ENCODE measurements at places on chromosomes 13 and 19.
A peak's percentile ranks its signal among the peaks of the same experiment; 100 is the strongest.

DNA sequence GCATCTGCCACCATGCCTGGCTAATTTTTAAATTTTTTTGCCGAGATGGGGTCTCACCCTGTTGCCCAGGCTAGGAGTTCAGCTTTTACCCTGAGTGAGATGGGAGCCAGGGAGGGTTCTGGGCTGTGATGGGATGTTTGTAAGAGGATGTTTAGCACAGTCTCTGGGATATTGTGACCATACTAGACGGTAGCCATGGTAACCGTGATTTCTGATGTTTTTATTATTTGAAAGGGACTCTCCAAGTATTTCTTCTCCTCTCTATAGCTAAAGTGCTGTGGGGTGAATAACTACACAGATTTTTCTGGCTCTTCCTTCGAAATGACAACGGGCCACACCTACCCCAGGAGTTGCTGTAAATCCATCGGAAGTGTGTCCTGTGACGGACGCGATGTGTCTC, 10.4 kb downstream of the TSPAN16 start:
- DNase-seq = no peak

- DNase-seq = no peak
Measured at GRCh38 chr19:3499738-3500428, 591 bp downstream of the DOHH start.

GRCh38 chr19:12052091-12052496, 667 bp downstream of the ZNF878 start:
- no peak for DNase-seq

- DNase-seq = no peak
Measured at GRCh38 chr13:109781384-109782065, 4.9 kb downstream of the IRS2 start.

DNA sequence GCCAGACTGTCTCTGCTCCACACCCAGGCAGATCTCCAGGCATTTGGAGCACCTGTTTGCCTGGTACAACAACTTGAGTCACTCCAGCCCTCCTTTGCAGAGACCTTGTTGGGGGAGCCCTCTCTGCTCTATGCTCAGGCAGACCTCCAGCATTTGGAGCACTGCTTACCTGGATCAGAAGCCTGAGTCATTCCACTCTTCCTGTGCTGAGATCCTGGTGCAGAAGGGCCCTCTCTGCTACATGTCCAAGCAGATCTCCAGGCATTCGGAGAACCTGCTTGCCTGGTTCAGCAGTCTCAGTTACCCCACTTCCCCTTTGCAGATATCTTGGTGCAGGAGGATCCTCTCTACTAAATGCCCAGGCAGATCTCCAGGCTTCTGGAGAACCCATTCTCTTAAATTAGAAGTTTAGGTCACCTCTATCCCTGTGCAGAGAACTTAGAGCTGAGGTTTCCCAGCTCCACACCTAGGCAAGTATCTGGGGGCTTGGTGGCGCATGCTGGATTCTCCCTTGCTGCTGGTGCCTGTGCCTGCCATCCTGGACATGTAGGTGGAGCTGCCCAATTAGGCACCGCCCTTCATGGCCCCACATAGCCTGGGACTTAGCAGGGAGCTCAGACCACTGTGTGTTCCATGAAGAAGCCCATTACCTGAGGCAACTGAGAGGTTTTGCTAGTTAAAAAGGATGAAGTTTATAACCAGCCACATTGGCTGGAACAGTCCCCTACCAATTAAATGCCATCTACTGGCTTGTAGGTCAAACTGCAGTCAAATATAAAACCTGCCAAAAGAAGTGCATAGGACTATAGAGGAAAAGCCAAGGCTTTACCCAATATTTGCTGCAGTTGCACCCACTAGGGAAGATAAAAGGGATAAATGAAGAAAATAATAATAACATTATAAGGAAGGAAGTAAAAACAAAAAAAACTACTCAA, 97.6 kb upstream of the SLITRK6 start:
- DNase-seq = no peak

DNA sequence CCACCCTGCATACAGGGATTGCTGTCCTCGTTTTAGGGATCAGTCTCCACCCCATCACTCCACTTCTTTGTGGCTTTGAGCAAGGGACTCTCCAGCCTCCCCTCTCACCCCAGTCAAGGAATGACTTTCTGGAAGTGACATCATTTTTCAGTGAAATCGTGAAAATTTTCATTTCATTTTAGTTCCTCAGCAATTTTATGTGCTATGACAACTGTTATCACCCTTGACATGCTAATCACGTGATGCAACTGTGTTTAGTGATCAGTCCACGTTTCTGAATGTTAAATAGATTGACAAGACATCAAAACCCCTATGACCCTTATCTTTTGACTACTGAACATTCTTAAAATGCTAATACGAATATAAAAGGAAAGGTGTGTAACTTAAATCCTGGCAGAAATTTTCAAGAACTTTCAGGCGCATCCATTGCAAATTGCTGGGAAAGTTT, 8.0 kb downstream of the C19orf81 start:
- DNase-seq = no peak

GRCh38 chr13:94239135-94239534, 240.3 kb downstream of the DCT start:
- no peak for DNase-seq

GRCh38 chr13:80664950-80665349, 324.0 kb upstream of the SPRY2 start:
- DNase-seq = no peak

- no peak for DNase-seq
Measured at GRCh38 chr19:39192846-39193245, 3.9 kb upstream of the NCCRP1 start.

GRCh38 chr13:80245162-80245733, 95.7 kb downstream of the SPRY2 start:
- no peak for DNase-seq

DNA sequence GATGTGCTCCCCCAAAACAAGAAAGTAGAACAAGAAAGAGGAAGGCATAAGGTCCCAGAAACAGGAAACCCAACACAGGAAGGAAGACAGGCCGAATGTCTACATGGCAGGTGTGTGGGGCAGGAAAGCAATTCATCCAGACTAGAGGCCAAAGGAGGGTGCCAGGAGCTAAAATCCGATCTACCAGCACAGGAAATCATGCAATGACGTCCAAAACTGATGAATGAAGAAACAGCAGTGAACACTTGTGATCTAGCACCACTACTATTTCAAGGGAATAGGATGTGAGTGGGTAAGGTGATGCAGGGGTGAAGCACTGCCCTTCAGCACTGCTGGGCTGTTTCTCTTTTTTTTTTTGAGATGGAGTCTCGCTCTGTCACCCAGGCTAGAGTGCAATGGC, 59.1 kb downstream of the DOCK9 start:
- DNase-seq = no peak

GRCh38 chr13:97139691-97140090, 82.4 kb upstream of the MBNL2 start:
- DNase-seq = no peak

DNA sequence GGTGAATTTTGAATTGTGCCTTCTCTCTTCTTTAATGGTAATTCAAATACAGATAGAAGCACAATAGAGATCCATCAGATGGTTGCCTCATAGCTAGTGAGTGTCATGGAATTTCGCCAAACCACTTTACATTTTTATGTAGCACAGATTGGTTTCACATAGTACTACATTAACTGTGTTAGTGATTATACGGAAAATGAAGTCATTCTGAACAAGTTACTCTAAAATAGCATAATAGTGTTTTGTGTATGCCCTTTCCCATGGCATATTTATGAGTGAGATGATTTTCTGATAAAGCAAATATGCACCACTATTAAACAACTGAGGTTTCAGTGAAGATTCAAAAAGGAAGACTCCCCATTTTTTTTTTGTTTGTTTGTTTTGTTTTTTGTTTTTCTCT, 1623.5 kb downstream of the PCDH9 start:
- DNase-seq = no peak

- no peak for DNase-seq
Measured at GRCh38 chr13:113877149-113877990, 13.5 kb upstream of the GAS6 start.

DNA sequence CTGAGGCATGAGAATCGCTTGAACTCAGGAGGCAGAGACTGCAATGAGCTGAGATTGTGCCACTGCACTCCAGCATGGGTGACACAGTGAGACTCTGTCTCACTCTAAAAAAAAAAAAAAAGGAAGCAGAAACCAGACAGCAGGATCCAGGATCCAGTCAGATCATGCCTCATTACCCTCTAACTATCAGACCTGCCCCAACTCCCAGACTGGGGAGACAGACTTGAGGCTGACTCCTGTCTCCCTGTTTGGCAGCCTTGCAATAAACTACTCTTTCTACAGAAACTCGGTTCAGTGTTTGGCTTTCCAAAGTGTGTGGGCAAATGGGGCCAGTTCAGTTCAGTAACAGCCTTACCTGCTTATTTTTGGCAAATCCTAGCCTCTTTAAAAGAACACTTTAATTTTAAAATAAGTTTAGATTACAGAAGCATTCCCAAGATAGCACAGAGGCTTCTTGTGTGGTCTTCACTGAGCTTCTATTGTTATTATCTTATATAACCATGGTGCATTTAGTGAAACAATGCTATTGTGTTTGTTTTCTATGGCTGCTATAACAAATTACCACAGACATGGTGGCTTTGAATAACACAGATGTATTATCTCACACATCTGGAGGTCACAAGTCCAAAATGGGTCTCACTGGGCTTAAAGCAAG, 18.5 kb downstream of the RASL11A start:
- DNase-seq = no peak

DNA sequence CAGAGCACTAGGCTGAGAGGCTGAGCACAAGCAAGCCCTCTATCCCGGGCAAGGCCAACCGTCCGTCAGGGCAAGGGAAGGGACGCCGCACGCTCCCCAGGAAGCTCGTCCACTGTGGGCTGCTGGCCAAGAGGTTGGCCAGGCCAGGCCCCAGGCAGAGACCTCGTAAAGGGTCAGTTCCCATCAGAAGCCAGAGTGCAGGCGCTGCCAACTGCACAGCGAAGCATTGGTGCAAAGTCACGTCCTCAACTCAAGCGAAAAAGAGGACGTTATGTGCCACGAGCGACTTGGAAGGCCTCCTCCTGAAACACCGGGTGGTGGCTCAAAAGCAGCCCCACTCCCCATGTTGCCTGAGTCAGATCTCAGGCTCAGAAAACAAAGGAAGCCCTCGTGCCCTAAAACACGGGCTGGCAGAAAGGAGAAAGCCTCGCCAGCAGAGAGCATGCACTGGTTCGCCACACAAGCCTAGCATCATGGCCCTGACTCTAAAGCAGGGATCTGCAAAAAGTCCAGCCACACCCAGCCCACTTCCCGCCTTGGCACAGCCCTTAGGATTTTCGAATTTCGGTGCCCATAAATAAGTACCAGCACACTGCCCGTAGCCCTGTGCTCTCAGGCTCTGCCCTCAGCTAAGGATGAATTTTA, 4.7 kb downstream of the AKAP8 start:
- no peak for DNase-seq

DNA sequence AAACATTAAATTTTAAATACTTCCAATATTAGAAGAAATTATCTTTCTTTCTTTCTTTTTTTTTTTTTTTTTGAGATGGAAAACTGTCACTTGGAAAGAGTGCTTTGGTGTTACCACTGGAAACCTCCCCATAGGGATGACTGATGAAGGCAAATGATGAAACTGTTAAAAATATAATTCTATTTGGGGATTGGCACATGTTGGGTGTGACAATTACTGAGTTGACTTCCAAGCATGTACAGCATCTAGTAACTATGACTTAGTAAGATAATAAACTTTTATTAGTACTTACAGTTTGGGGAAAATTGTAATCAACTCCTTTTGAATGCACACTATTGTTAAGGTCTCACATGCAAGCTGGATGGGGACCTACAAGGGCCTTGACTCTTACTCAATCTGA, 592.5 kb downstream of the KCTD12 start:
- no peak for DNase-seq

- no peak for DNase-seq
Measured at GRCh38 chr19:47486900-47487299, 2.9 kb upstream of the KPTN start.

GRCh38 chr19:57887195-57887941, 1.5 kb downstream of the ZNF814 start:
- no peak for DNase-seq

DNA sequence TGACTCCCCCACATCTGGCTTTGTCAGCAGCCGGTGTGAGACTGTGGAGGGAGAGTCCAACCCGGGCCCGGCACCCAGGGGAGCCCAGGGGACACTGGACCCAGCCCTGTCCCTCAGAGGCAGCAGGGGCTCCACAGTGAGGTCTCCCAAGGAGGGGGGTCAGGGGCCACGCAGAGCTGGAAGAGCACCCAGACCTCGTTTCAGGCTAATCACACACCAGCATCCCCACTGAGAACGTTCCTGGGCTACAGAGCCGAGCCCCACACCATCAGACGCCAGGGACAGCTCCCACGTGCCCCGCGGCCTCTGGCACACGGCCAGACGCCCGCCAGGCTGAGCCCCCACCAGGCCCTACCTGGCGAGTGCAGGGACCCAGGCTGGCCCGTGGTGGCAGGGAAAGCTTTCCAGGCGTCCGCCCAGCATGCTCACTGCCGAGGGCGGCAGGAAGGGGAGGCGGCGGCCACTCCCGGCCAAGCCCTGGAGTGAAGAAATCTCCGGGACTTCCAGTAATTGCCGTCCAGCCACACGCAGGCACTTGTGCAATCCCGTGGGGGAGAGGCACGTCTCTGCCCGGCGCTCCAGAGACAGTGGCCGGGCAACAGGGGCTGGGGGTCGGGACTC, 19.2 kb downstream of the SBNO2 start:
- DNase-seq = peak; percentile 91

- DNase-seq = no peak
Measured at GRCh38 chr13:20980430-20980829, 77.9 kb upstream of the XPO4 start.

DNA sequence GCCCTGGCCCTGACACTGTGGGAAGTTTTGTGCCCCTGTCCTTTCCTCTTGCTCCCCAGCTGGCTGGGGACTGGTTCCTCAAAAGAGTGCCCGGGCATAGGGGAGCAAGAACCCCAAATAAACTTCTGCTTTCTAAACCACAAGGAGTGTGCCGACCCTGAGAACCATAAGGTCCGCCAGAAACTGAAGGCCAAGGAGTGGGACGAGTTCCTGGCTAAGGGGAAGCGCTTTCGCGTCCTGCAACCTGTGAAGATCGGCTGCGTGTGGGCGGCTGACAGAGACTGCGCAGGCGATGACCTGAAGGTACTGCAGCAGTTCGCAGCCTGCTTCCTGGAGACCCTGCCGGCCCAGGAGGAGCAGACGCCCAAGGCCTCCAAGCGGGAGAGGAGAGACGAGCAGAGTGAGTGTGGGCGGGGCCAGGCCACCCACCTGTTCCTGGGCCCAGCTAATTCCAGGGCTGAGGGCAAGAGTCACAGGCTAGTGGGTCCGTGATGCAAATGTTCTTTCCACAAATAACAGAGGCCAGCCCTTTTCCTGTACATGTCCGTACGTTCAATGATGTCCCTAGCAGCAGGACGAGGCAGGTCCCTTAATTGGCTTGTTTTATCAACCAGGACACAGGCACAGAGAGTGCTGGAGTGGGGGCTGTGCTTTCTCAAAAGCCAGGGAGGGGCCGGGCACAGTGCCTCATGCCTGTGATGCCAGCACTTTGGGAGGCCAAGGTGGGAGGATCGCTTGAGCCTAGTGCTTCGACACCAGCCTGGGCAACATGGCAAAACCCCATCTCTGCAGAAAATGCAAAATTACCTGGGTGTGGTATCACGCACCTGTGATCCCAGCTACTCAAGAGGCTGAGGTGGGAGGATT, 25.6 kb downstream of the UBXN6 start:
- DNase-seq = no peak

GRCh38 chr13:111460548-111461444, 140.4 kb downstream of the TEX29 start:
- no peak for DNase-seq

Data from sciatic nerve (tissue), 2 donors.